AG20443 (cell line): ENCODE measurements at places on chromosomes 11 and 22.

GRCh38 chr22:44924098-44924497, 85.7 kb downstream of the PHF21B start:
- DNase-seq = no peak

- DNase-seq = no peak
Observed at GRCh38 chr11:74638869-74639268, 46.5 kb downstream of the POLD3 start.

DNA sequence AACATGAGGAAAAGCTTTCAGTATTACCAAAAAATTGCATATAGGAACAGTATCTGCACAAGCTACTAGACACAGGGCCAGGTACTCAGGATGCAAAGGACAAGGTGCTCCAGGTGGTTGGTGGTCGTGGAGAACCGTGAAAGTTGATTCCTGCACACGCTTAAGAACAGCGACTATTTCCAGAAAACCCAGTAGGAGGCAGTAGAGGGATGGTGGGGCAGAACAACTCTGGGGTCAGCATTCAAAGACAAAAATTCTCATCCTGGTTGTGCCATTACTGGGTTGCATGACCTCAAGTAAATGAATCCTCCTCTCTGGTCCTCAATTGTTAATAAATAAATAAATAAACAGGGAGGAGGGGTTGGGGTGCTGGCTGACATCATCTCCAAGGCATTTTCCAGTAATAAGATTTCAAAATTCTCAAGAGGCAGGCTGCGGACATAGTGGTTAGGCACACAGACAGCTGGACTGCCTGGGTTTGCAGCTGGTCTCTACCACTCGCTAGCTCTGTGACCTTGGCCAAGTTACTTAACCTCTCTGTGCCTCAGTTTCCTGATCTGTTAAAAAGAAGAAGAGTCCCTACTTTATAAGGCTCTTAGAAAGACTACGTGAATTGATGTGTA, 89.6 kb downstream of the ISX start:
- DNase-seq = no peak

DNA sequence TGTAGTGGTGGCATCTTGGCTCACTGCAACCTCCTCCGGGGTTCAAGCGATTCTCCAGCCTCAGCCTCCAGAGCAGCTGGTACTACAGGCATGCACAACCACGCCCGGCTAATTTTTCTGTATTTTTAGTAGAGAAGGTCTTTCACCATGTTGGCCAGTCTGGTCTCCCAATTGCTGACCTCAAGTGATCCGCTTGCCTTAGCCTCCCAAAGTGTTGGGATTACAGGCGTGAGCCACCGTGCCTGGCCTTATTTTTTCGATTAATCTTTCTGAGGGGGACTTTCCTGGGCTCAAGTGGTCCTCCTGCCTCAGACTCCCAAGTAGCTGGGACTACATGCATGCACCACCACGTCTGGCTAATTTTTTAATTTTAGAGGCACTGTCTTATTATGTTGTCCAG, 5.6 kb downstream of the SNU13 start:
- no peak for DNase-seq

- no peak for DNase-seq
Observed at GRCh38 chr11:78164471-78164870, 24.0 kb downstream of the KCTD21 start.

DNA sequence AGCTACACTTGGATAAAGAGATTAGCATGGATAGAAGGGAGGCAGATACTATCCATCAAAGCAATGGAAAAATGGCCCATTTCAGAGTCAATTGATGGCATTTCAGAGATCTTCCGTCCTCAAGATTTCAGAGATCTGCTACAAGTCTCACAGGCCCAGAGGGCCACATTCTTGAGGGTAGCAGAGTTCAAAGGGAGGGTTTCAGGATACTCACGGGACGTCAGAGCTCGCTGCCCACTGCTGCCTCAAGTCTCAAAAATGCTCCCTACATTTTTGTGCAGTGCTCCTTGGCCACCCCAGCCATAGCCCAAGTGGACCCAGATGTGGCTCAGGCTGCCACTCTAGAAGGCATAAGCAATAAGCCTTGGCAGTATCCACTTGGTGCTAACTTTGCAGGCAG, 24.9 kb downstream of the RTL6 start:
- DNase-seq = no peak

DNA sequence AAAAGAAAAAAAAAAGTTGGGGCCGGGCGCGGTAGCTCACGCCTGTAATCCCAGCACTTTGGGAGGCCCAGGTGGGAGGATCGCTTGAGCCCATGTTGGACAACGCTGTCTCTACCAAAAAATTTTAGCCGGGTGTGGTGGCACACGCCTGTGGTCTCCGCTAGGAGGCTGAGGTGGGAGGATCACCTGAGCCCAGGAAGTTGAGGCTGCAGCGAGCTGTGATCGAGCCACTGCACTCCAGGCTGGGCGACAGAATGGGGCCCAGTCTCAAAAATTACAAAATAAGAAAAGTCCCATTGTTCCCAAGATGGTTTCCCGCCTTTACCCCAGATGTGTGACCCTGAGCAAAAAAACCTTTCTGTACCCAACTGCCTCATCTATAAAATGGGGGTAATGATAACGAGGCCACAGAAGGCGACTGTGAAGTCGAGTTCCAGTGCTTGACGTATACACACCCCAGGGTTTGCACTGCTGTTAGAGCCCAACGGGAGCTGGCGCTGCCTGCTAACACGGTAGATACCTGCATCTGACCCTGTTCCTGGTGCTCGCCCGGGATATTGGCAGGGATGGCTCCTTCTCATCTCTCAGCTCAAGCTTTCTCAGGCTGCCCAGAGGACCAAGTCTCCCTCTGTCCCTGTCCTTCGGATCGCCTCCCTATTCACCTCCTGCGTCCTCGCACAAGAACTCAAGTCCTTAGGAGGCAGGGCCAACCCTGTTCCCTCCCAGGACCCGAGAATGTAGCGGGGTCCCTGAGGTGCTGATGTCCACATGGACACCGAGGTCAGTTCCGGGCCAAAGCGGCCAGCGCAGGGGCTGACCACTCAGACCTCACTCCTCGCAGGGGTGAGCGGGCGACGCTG, 1.1 kb upstream of the RPLP2 start:
- peak; percentile 88 for DNase-seq

GRCh38 chr22:38974826-38975175, 7.3 kb upstream of the APOBEC3B start:
- DNase-seq = no peak

DNA sequence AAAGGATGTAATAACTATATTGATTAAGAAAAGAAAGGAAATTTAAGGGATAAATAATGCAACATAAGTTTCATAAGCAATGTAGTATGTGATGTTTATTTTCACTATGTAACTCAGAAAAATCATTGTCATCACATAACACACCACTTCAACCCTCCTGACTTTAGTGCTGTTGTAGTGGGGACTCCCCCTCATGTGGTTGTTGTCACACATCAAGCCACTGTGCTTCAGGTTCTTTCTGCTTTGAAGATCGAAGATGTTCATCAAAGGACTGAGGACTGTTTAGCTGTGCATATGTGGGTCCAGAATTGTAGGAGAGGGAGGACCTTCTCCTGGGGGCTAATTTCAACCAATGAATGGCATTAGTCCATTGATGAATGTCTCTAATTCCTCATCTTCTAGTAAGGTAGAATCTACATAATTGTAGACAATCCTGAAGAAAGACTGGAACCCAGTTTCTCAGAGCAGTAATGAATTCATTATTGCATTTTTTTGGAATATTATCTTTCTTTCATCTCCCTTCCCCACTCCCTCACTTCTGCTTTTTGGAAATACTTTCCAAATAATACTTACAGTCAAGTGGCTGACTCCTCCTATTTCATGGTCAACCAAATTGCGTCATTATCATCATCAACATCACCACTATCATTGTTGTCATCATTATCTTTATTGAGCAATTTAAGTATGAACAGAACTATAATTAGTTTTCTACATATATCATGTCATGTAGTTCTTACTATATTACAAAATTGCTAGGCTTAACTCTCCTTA, 9.8 kb upstream of the CARD16 start:
- DNase-seq = no peak

DNA sequence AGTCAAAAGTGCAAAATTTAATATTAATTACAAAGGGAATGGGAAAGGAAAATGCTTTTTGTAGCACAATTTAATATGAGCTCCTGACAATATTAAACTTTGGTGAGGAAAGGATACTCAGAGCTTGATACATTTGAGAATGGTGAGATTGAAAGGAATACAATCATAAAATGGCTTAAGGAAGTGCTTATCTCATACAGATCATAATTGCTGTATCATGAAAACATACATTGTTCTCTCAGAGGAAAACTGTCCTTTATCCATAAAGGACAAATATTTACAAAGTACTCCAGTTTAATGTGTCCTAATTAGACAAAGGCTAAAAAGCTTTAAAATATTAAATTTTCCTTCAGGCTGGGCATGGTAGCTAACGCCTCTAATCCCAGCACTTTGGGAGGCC, 260.4 kb downstream of the TMEM135 start:
- no peak for DNase-seq

- no peak for DNase-seq
Observed at GRCh38 chr11:78417175-78417887, at the start of gene GAB2. Gene GAB2 (minus strand): TSS chr11:78417820. CDS start chr11:78417720, 100 bp downstream.

DNA sequence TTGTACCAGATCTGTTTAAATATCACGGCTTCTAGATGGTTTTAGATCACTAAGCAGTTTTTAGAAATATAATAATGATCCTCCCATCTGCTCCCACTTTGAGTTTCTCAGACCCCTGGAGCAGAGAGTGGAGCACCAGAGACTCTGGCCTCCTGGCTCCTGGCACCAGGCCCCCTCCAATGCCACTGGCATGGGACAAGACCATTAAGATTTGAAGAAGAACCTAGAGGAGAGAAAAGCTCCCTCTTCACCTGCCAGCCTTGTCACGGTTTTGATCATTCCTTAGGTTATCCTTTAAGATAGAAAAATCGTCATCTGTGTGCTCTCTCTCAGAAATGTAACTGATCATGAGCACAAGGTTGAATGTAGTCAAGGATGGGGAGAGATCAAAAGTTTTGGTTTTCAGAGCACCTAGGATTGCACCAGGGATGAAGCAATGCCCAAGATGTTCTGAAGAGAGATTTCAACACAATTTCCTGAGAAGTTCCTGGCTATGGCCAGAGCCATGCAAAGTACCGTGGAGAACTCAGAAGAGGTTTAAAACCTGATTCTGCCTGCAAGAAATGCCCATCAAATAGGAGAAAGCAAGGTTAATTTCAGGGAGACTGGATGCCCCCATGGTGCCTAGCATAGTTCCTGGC, 22.2 kb downstream of the IL10RA start:
- no peak for DNase-seq

DNA sequence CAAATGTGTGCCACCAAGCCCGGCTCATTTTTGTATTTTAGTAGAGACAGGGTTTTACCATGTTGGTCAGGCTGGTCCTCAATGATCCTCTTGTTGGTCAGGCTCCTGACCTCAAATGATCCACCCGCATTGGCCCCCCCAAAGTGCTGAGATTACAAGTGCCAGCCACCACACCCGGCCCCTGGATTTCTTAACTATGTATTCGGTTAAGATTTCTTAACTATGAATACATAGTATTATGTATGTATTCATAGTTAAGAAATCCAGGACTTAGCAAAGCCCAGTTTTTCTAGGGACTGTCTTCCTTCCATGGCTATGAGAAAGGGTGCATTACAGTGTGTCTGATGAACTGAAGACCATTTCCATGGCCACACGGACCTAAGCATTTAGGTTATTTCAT, 1.7 kb downstream of the C11orf91 start:
- no peak for DNase-seq

DNA sequence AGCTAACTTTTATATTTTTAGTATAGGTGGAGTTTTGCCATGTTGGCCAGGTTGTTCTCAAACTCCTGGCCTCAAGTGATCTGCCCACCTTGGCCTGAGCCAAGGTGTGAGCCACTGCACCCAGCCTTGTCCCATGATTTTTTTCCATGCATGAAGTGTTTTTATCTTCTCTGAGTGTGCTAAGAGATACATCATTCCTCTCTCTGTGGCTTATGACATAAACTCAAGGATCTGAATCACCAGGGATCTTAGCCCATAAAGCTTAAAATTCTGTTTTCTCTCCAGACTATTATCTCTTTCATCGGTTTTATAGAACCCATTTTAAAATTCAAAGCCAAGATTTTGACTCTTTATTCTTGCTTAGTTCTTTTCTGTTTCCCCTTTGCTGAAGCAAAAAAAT, 48.4 kb upstream of the C11orf58 start:
- no peak for DNase-seq
